Activated T-helper 2 cell treated with anti-CD3 and anti-CD28 coated beads, Interferon-gamma antibody, Interleukin-2, Interleukin-4, amounts not matched to agents 10 μg/mL and 5 μg/mL and 100 μg/mL, durations not matched to agents 14 hours and 24 hours and 36 hours (primary cell): ENCODE measurements at places on chromosomes 7 and 10. TPM values are rescaled to one million over a fixed set of nuclear protein-coding genes. Genes with fewer than 3 reads are reported as not detected.

TSPAN14 gene
- total RNA-seq: 45.4 and 51.1 TPM in 2 replicates

AKR1C8 gene
- total RNA-seq: not detected in 2 replicates

HSPA12A gene
- 0.46 and 0.64 TPM in 2 replicates for total RNA-seq

DNA sequence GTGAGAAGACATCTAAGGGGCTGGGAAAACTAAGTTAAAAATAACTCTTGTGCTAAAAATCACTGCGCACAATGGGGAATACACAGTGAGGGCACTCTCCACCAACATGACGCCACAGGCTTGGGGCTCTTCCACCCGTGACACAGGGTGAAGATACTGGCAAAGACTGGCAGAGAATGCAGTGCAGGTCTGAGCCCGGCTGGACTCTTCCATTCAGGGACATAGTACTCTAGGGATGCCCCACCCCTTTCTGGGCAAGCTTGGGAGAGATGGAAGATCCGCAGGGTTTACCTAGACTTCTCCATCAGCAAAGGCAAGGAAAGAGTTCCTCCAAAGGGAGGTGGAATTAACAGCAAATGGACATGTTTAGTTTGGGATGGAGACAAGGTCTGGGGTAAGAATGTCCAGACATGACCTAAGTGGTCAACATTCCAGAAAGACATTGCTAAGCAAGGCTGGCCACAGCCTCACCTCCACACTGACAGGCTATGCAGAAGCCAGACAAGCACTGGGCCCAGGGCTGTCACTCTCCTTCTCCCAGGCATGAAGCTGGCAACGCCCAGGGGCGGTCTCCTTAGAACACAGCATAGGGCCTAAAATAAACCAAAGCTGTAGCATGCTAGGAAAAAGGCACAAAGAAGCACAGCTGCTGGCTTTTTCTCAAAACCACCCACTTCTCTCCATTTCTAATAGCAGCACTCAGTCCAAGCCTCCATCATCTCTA, 28.1 kb downstream of the XPNPEP1 start:
- DNase-seq: no peak

DNA sequence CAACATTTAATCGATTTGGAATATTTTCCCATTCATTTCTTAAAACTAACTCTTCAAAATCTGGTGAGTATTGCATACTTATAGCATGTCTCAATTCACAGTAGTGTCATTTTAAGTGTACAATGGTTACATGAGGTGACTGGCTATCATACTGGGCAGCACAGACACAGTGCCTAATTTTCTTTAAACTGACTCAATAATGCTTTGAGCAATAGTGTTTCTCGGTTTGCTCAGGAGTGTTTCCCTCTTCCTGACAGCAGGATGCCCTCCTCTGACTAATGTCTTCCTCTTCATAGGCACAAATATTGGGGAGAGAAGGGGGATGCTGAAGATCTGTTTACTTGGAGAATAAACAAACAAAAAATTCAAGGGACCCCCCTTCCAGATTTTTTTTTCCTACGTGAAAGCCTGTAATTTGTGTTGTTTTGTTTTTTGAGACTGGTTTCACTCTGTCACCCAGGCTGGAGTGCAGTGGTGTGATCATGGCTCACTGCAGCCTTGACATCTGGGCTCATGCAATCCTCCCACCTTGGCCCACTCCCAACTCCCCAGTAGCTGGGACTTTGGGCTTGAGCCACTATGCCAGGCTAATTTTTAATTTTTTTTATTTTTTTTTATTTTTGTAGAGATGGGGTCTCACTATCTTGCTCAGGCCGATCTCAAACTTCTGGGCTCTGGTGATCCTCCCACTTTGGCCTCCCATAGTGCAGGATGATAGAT, 2.2 kb downstream of the MRC1 start:
- no peak for DNase-seq
